ENCODE measurements at places on chromosomes 12 and 14.

- no peak for DNase-seq
Measured at GRCh38 chr12:109677279-109677691, 36.3 kb upstream of the FAM222A start.

- no peak for DNase-seq
Measured at GRCh38 chr14:95496111-95496681, 20.3 kb downstream of the SYNE3 start.

DNA sequence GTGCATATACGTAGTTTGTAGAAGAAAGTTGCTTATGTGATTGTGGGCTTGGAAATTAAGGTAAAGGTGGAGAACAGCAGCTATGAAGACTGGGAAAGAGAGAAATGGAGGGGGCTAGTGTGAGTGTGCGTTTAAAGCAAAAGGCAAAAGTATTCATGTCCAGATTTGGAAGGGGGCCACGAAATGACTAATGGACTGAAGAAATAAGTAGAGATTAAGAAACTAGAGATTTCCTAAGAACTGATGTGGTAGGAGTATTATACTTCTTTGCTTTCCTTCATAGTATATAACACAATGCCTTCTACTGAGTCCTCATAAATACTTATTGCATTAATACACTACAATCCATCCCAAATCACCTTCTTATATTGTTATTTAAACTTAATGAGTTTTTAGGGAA lies 298.6 kb upstream of the NOVA1 start:
- DNase-seq = peak; percentile 31

DNA sequence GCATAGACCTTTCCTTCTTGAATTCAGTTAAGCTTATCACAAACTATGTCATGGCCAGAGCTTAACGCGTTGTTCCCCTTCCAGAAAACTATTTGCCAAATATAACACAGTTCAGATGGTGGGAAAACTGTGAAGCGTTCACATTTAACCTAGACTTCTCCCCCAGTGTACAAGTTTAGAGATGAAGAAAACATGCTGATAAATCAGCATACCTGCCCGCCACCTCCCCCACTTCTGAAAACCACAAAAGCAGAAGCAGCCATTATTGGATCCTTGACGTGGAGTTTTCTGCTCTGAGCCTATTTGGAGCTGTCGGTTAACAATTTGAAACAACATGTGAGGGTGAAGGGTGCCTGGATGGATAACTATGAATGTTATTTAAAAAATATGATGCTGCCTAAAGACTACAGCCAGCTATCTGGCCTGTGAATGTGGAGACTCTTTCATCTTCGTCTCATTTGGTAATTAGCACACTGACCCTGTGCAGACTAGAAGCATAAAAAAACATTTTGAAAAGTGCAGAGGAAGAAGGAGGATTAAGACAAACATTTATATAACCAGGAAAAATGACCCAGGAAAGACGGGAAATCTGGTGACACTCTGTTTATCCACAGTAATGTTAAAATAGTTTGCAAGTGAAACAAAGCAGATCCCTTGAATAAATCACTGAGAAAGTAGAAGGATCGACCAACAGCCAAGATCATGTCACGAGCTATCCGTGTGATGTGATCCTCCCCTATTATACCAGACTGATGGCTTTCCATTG lies 408.2 kb downstream of the AEBP2 start:
- DNase-seq = no peak

DNA sequence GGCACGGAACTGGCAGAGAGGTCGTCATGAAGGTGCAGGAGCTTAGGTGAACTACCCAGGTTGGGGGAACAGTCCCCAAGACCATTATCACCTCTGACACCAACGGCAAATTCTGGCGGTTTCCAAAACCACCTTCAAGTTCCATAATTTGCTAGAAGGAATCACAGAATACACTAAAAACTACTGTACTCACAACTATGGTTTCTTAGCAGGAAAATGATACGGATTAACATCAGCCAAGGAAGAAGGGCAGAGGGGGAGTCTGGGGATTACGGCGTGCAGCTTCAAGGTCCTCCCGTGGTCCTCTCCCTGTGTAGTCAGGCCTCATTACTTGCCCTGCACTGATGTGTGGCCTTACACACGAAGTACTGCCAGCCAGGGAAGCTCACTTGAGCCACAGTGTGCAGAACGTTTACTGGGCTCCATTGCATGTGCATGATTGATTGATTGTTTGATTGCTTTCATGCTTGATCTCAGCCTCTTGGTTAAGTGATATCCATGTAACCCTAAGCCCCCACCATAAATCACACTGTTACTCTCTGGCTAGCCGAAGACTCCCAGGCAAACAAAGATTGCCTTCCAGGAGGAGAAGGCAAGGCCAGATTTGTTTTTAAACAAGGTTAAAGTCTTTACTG lies 837 bp upstream of the STX2 start:
- no peak for DNase-seq

- no peak for DNase-seq
Measured at GRCh38 chr12:1890810-1891209, 27.6 kb downstream of the CACNA2D4 start.

DNA sequence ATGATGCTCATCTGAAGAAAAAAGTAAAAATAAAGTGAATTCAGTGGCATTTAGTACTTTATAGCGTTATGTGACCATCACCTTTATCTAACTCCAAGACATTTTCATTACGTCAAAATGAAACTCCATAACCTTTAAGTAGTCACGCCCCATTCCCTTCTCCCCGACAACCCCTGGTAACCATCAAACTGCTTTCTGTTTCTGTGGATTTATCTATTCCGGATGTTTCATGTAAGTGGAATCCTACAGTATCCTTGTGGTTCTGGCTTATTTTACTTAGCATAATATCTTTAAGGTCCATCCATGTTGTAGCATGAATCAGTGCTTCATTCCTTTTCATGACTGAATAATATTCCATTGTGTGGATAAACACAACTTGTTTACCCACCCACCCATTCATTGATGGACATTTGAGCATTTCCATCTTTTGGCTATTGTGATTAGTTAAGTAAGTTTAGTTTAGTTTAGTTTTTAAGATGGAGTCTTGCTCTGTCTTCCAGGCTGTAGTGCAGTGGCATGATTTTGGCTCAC lies 18.5 kb upstream of the MAP1LC3B2 start:
- DNase-seq = no peak

GRCh38 chr12:16197600-16197999 lies 79.9 kb downstream of the SLC15A5 start:
- no peak for DNase-seq

DNA sequence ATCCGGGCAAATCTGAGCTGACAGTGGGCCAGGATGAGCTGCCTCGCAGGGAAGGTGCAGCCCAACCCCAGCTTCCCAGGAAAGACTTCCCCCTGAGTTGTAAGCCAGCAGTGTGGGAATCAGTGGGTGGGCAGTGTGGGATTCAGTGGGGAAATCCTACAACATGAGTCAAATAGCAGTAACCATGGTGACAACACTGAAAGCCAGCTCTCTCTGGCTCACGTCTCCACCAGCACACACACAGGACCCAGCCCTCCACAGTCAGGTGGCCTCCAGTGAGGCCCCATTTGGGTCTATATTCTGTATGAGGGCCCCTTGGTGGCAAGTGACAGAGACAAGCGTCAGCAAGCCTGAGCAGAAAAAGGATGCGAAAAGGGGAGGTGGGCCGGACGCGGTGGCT lies 6.0 kb upstream of the LGALS3 start:
- no peak for DNase-seq

DNA sequence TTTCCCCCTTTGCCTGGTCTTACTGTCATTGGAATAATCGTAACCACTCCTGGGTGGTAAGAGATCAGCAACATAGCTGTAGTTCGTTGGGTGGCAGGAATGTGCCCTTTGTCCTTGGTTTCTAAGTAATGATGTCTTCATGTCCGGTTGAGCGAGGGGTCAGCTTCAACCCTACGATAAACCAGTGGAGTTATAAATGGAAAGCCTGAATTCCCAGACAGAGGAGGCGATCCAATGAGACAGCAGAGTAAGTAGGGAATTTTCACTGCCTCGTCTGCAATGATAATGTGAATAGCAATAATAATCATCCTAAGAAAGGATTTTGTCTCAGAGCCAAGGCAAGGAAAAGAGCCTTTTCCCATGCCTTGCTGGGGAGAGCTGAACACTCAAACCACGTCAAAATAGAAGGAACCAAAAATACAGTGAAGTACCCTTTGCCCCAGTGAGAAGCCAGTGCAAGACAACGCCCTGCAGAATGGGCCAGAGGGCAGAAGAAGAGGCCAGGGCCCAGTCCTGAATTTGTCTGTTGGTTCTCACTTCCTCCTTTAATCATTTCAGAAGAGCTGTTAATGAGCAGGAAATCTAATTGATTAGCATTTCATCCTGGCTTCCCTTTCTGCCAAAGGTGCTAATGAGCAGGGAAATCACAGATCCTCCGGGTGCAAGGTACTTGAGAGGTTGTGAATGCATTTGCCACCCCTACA lies 330.7 kb downstream of the CACNA1C start:
- DNase-seq = no peak

DNA sequence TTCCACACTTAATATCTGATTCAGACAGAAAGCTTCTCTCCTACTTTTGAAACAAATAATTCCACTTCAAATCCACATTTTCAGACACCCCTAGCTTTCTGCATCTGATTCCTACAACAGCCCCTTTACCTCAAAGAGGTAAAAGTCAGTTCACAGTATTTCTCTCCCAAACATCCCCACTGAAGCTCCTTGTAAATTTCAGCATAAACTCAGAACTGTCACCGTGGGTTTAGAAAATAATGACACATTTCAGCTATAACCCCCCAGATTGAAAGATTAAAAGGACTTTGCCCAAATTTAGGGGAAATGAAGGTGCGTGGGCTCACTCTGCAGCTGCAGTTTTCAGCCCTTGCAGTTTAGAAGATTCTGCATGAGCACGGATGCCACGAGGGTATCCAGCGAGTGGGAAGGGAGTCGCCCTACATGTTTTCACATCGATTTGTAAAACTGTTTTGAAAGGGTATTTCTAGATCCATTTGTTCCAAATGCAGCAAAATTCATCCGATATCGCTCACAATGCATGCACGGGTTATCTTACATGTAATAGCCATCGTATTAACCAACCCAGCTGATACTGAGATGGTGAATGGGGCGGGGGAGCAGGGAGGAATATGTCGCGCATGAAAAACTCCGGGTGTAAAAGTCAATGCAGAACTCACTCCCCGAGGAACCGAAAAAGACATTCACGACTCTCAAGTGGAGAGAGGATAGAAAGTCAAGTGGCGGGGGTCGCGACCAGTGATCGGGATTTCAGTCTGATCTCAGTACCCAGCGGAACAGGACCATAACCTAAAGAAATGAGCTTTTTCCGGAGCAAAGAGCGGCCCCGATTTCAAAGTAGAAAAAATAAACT lies 5.0 kb upstream of the CCND2 start:
- no peak for DNase-seq

- DNase-seq = no peak
Measured at GRCh38 chr12:124462750-124463149, 104.7 kb downstream of the NCOR2 start.

- DNase-seq = no peak
Measured at GRCh38 chr14:87879389-87879788, 113.6 kb downstream of the GALC start.

GRCh38 chr12:80064269-80064668 lies 35.1 kb upstream of the OTOGL start:
- DNase-seq = no peak

DNA sequence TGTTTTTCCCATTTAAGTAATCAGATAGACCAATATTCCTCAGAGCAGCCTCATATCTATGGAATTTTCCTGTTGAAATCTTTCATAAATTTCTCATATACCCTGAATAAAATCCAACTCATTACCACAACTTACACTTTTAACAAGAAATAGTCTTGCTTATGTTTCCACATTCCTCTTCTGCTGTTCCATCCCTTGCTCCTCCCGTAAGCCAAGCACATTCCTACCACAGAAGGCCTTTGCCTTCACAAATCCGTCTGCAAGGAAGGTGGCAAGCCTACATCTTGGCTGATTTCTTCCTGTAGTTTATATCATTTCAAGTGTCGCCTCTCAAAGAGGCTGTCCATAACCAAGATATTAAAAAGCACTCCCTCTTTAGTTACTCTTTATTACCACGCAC lies 127.7 kb downstream of the C12orf50 start:
- DNase-seq = no peak

DNA sequence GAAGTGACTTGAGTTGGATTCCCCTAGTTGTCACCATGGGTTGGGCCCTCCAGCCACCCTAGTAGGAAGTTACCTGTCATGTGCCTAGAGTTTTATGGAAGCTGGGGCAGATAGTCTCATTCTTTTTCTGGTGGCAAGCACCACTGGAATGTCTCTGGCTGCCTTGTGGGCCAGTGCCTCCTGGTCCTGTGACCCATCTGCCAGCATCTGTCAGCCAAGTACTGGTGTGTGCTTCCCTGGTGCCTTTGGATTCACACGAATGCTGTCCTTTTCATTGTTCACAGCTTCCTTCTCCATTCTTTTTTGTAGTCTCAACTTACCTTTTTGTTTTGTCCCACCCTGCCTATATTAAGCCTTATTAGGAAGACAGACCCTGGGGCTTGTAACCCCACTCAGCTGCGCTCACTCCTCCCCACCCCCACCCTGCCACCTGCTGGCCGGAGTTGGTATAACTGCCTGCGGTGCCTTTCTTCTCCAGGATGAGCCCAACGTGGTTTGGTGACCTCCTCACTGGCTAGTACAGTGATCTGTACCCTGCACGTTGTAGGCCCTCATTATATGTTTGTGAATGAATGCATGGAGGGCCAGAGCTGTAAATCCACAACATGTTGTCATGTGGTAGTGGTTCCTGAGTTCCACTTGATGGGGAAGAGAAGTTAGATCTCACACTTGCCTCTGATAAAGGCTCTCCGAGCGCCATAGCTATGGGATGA lies 125.7 kb downstream of the TSPAN9 start:
- no peak for DNase-seq

GRCh38 chr12:106551410-106551809 lies 31.4 kb upstream of the RFX4 start:
- no peak for DNase-seq

GRCh38 chr12:92989715-92990484 lies 60.8 kb upstream of the EEA1 start:
- no peak for DNase-seq

- no peak for DNase-seq
Measured at GRCh38 chr12:72072592-72073212, 134.1 kb downstream of the TPH2 start.

GRCh38 chr12:5451251-5451650 lies 19.3 kb downstream of the NTF3 start:
- DNase-seq = no peak

DNA sequence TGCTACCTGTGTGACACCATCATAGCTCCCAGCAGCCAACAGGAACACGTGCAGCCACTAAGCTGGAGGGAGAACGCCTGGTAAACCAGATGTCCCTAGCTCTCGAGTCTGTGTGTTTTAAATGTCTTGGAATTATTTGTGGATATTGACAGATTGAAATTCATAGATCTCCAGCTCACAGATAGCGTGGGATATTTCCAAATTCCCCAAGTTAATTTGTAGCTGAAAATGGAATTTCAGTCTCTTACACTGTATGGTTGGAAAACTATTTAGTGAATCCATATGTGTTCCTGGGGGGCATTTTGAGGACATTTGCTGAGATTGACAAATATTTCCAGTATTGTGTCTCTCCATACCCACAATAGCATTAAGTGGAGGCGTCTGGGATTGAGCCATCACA lies 618.6 kb upstream of the TMEM132C start:
- no peak for DNase-seq
